ENCODE measurements at places on chromosomes 1 and 21. TPM values are rescaled to one million over a fixed set of nuclear protein-coding genes. Genes with fewer than 3 reads are reported as not detected.
A peak's percentile ranks its signal among the peaks of the same experiment; 100 is the strongest.

- no peak for DNase-seq
These were observed 28.1 kb upstream of the SDC3 start for GRCh38 chr1:30936541-30937171.

DNA sequence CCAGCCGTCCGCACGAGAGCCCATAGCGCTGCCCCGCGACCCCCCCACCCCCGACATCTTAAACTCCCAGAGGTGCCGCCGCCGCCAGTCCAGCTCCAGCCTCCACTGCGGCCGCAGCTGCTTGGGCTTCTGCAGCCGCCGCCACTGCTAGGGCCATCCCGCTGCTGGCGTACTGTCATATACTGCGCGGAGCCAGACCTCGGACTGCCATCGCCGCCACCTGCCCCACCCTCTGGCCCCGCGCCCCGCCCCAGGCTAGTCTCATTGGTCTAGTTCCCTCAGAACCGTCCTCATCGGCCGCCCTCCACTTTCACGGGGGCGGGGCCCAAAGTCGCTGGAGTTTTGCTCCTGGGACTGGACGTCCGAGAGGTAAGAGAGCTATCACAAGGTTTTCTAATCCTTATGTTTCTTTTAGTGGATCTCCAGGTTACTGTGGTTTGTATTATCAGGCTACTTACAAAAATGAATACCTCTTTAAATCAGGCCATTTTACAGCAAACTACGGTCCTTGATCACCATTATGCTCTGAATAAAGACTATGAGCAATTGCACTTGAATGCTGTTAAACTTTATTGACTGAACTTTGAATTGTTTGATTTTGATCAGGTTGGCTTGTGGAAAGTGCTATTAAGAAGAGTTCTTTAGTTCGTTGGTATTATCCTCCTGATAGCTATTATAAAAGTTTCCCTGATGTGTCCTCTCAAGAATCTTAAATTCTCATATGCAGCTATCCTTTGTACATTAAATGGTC, 2.8 kb upstream of the CD1D start:
- peak; percentile 44 for DNase-seq

DNA sequence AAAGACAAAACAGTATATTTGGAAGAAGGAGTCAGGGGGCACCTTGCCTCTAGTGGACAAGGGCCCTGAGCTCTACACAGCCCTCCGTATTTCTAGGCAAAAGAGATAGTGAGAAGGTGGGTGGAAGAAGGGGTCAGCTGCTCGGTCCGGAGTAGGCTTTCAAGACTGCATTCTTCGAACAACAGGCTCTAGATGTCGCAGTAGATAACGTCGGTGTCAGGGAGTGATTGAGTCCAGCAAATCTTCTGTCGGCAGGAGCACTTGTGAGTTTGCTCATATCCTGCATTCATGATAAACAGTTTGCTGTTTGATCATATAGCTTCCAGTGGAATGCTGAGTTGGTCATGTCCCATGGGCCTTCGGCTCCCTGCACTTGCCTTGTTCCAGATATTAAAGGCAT, 36.8 kb downstream of the DIPK1A start:
- DNase-seq: no peak

GRCh38 chr1:86567341-86567740, 20.5 kb downstream of the CLCA4 start:
- no peak for DNase-seq

GRCh38 chr1:84781946-84782771, 91.9 kb upstream of the SSX2IP start:
- no peak for DNase-seq

- no peak for DNase-seq
These were observed 946 bp upstream of the HNRNPR start for GRCh38 chr1:23344987-23345472.

- DNase-seq: no peak
These were observed 59.1 kb downstream of the NFIA start for GRCh38 chr1:61141288-61142042.

DNA sequence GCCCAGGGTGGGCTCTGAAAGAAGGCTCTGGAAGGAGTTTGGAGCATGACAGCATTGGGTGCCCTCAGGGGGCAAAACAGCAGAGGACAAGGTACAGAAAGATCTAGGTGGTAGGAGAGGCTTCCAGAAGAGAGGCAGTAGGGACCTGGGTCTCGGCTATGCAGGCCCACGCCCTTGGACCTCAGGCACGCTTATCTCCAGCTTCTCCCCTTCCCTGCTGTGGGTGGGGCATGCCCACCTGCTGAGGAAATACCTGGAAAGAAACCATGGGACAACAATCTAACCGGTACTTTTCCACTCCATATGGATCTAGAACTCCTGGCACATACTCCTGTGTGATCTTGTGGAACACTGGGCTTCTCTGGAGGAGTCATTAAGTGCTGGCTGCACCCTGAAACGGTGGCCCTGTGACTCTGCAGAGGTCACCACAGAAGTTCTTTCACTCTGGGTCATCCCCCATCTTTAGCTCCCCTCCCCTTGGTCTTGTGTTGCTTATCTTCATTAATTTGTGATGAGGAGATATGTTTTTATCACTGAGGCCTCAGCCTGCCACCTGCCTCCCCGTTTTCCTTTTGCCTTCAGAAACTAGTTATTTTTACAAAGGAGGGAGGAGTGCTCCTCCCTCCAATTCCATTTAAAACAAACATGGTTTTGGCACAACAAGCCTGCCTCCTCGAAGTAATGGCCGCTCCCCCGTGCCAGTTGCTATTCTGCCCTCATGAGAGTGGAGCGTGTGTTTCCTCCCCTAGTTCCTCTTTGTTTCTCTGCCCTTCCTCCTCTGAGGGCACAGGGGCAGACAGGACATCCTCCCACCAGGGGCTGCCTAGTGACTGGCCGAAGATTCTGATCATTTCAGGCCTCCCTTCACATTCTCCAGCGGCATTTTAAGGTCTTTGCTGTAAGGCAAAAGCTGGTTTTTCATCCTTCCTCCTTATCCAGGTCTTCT, 78.0 kb upstream of the ATP5PO start:
- no peak for DNase-seq

GRCh38 chr1:111201275-111202090, 1.0 kb upstream of the DENND2D start:
- no peak for DNase-seq

DNA sequence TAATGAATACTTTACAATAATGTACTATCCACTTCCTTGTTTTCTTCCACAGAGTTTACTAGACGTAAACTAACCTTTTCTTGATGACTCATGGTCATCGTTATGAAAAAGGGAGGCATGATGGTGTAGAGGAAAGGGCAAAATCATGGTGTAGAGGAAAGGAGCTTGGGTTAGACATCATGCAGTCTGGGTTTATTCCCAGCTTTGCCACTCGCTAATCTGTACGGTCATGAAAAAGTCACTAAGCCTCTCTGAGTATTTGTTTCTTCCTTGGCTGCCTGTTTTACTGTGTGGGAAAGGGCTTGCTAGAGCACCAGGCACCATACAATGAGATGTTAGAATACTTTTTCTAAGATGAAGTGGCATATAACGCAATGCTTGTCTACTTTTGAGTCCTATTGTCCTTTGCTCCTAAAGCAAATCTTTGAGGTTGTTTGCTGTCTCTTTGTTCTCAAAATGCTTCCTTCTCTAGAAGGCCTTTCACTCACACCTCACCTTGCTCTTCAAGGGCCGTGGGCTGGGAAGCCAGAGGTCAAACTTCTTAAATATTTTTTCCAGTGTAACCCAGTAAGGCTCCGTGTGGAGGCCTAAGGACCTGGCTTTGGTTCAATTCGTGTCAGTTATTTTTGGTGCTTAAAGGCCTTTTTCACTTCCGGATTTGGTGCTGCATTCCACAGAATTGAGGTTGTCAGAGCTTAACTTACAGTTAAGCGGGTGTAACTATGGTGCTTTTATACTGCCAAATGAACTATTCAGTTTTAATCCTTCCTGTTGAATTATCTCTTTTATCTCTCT, 9.9 kb upstream of the ETV3 start:
- DNase-seq: no peak

- no peak for DNase-seq
These were observed 186.8 kb upstream of the EDN2 start for GRCh38 chr1:41671116-41671755.

DNA sequence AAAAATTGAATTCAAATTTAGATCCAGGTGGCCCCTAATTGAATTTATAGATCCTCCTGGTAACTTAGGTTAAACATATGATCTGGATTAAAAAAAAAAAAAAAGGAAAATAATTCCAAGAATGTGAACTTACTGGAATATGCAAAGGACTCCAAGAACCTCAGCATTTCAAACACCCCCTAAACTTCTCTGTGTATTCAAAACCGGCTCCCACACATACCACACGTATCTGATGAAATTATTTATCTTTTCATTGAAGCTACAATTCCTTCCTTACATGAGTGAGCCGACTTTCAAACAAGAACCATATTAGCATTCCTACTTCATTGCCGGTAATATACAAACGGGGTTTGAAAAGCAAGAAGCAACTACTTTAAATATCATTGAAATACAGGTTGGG, 61.4 kb upstream of the FMN2 start:
- no peak for DNase-seq

GRCh38 chr1:115771847-115772457, 3.4 kb upstream of the CASQ2 start:
- peak; percentile 86 for DNase-seq

GRCh38 chr1:46536527-46536926, 14.9 kb downstream of the KNCN start:
- DNase-seq: no peak

DNA sequence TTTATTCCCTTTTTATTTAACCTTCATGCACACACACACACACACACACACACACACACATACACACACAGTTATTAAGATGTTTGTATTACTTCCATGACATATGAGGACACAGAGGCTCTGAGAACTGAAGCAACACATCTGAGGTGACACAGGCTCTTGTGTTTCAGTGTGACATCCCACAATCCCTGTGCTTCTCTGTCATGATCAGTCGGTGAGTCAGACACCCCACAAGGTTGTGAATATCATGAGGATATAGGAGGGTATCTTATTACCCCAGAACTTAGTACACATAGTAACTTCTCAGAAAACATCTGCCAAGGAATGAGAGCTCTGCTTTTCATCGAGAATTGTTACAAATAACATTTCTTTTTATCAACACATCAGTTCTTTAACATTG, 459.3 kb downstream of the PLPP3 start:
- no peak for DNase-seq

DNA sequence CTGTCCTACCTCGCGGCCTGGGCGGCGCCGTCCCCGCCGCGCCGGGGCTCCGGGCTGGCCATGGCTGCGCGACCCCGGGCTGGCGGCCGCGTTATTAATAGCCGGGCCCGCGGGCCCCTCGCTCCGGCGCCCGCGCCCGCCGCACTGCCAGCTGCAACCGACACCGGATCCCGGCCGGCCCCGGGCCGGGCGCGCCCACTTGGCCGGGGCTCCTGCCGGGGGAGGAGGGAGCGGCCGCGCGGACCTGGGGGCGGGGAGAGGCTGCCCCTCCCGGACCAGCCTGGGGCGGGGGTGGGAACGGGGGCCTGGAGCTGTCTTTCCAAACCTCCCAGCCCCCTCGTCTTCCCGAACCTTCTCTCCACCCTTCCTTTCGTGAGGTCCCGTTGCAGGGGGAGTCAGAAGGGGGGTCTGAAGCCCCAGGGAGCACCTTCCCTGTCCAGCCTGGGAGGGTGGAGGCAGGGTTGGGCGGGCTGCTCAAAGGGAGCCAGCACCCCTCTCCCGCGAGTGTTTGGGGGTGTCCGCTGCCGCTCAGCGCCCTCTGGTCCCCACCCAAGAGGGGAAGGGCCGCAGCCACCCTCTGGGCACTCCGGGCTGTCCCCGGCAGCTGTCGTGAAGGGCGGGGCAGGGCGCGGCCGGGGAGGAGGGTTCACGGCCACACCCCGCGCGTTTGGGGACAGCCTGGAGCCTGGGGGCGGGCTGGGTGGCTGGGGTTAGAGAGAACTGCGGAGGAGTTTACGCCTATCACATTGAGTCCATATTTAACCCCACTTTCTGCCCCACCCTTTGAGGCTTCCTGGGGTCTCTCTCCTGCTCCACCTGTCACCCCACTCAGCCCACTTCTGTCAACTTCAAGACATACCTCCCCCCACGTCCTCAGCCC, at the start of gene SYNC:
Gene SYNC (minus strand): TSS at position 172 of the 880 bp plus-strand sequence. CDS start 110 bp downstream, at position 62.
- DNase-seq: no peak

GRCh38 chr21:44994047-44994694, 54.3 kb downstream of the SLX9 start:
- no peak for DNase-seq

DNA sequence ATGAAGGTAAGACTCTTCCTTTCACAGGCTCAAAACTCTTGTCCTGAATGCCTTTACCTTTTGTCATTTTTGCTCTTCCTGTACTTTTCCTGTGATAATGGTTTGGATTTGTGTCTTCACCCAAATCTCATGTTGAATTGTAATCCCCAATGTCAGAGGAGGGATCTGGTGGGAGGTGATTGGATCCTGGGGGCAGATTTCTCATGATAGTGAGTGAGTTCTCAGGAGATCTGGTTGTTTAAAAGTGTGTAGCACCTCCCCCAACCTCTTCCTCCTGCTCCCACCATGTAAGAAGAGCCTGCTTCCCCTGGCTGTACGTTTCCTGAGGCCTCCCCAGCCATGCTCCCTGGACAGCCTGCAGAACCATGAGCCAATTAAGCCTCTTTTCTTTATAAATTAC, 75.5 kb downstream of the DDX20 start:
- no peak for DNase-seq

- no peak for DNase-seq
These were observed 82.9 kb downstream of the FAM78B start for GRCh38 chr1:166083887-166084286.

DNA sequence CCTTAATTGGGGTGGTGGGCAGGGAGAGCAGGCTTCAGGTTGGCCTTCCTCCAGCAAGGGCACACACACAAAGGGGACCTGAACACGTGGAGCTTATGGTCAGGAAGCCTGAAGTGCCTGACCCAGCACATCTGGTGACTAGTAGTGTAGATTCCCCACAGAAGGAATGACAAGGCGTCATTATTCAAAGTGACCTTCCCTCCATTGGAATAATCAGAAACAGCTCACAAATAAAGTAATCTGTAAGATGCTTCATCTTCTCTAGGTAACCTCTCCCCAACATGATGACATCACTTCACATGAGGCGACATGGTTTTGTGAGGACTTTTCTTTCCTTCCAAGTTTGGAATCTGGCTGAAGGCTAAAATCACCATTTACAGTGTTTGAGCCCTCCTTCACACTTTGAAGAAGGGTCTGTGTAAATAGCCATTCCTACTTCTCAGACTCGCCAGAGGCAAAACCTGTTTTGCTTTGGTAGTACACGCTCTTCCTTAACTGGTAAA, 32.8 kb upstream of the ERG start:
- DNase-seq: no peak

GRCh38 chr1:26961826-26962225, 1.6 kb upstream of the KDF1 start:
- DNase-seq: no peak

- no peak for DNase-seq
These were observed 26.2 kb upstream of the C1orf105 start for GRCh38 chr1:172394141-172394751.

GRCh38 chr1:18895317-18895716, 7.0 kb downstream of the ALDH4A1 start:
- DNase-seq: no peak

- no peak for DNase-seq
These were observed 29.3 kb upstream of the USP1 start for GRCh38 chr1:62407398-62408009.

THEM5 gene
- polyA plus RNA-seq: 0.82 TPM

RIPK4 gene
- polyA plus RNA-seq: 15.7 TPM

LCE1B gene
- polyA plus RNA-seq: not detected

MYOG gene
- polyA plus RNA-seq: 0.35 TPM

AVPR1B gene
- 0.85 TPM for polyA plus RNA-seq

SH3D21 gene
- polyA plus RNA-seq: 39.6 TPM

TRIM67 gene
- polyA plus RNA-seq: 0.17 TPM

CHI3L2 gene
- polyA plus RNA-seq: 0.22 TPM

TMCC2 gene
- polyA plus RNA-seq: 9.9 TPM

OR10Z1 gene
- polyA plus RNA-seq: 0.05 TPM

SPRR1A gene
- not detected for polyA plus RNA-seq

CDK18 gene
- 38.7 TPM for polyA plus RNA-seq
